Cardiac fibroblast (primary cell): ENCODE measurements at places on chromosomes 3 and 15.

- DNase-seq = no peak
Measured at GRCh38 chr3:186024210-186024609, 84.7 kb downstream of the ETV5 start.

GRCh38 chr3:193948459-193948858 lies 187.5 kb upstream of the HES1 start:
- DNase-seq = no peak

- no peak for DNase-seq
Measured at GRCh38 chr15:60138397-60138968, 134.4 kb downstream of the FOXB1 start.

DNA sequence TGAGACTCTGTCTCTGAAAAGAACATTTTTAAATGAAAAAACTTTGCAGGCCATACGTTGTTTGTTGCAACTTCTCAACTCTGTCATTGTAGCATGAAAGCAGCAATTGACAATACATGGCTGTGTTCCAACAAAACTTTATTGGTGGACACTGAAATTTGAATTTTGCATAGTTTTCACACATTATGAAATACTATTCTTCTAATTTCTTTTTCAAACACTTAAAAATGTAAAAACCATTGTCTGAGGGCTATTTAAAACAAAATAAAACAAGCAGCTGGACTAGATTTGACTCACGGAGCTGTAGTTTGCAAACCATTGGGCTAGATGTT lies 18.5 kb upstream of the CSTA start:
- DNase-seq = no peak

GRCh38 chr3:53764026-53764775 lies 82.0 kb downstream of the CHDH start:
- no peak for DNase-seq

DNA sequence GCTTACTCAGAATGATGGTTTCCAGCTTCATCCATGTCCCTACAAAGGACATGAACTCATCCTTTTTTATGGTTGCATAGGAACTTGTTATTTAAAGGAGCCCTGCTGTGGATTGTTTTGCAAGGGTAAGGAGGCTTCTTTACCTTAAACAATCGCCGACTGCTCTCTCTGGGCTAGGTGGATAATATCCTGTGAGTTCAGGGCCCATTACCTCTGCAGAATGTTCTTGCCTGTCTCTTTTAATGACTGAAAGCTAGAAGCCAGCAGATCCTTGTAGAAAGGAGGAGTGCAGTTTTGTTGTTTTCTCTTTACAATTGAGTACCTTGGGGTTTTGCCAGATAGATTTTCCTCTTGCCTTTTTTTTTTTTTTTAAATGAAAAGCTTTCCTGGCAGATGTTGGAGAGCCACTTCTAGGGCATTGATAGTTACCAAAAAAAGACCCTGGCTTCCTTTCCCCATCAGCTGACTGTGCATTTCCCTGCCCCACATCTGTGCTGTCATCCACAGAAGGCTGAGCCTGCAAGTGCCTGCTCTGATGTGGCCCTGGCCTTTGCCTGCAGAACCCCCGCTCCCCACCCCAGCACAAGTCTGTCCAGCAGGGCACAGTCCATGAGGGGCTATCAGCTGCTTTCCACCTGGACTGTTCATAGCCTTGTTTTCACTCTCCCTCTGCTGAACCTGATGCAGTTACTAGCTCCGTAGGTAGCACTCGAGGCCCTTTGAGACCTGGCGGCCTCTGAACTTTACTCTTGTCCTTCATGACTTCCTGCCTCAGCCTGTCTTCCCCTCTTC lies 113.1 kb downstream of the CHCHD6 start:
- no peak for DNase-seq

- no peak for DNase-seq
Measured at GRCh38 chr3:9476935-9477334, 76.7 kb downstream of the LHFPL4 start.

- DNase-seq = no peak
Measured at GRCh38 chr3:33426068-33426467, 14.1 kb downstream of the UBP1 start.

- DNase-seq = no peak
Measured at GRCh38 chr3:98754483-98754882, 8.7 kb upstream of the ST3GAL6 start.

DNA sequence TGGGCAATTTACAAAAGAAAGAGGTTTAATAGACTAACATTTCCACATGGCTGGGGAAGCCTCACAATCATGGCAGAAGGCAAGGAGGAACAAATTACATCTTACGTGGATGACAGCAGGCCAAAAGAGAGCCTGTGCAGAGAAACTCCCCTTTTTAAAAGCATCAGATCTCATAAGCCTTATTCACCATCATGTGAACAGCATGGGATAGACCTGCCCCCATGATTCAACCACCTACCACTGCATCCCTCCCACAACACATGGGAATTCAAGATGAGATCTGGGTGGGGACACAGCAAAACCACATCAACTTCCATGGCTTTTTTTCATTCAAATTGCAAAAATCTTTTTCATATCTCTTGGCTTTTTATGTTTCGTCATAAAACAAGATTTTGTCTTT lies 67.6 kb upstream of the GADL1 start:
- DNase-seq = peak; percentile 15

GRCh38 chr3:55709411-55710012 lies 222.4 kb upstream of the WNT5A start:
- no peak for DNase-seq

GRCh38 chr3:141656771-141657170 lies 81.3 kb upstream of the RNF7 start:
- DNase-seq = peak; percentile 67

GRCh38 chr15:68678746-68679145 lies 100.0 kb downstream of the CORO2B start:
- no peak for DNase-seq

- peak; percentile 91 for DNase-seq
Measured at GRCh38 chr15:29805043-29805707, 17.1 kb downstream of the TJP1 start.

- DNase-seq = peak; percentile 2
Measured at GRCh38 chr3:147099076-147099475, 307.3 kb downstream of the ZIC4 start.

- DNase-seq = no peak
Measured at GRCh38 chr3:157752956-157753786, 250.0 kb upstream of the VEPH1 start.

DNA sequence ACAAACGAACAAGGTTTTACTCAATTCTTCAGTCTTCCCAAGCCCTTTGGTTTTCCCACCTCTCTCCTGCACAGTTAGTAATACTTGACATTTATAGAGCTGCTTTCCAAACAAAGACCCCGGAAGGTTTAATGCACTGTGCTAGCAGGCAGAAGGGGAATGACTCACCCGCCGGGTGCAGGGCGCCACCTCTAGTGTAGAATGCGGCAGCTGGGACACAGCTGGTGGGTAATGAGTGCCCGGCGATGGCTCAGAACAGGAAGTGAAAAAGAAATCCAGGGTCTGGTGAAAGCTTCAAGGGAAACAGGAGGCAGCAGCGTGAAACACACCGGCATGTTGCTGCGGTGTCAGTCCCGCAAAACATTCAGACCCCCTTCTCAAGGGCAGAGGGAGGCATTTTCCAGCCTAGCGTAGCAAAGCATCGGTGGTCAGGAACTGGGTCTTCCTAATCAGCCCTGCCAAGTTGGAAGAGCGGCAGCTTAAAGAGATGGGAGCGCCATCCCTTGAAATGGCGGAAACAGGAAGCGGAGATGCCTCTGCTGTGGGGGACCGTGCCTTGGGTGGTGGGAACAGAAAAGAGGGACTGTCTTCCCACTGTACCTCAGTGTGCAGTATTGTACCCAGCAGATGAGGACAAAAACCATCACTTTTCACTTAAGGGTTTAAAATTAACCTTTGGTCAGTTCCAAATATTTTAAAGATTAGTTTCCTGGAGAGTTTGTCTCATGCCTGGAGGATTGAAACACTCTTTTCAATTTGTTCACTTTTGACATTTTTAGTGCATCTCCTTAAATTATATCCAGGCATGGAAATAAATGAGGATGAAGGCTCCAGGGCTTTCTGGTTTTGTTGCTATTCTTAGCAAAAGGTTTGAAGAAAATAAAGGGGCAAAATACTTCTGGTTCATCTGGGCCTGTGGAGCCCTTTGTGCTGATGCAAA lies 160.7 kb upstream of the MCTP2 start:
- DNase-seq = no peak

DNA sequence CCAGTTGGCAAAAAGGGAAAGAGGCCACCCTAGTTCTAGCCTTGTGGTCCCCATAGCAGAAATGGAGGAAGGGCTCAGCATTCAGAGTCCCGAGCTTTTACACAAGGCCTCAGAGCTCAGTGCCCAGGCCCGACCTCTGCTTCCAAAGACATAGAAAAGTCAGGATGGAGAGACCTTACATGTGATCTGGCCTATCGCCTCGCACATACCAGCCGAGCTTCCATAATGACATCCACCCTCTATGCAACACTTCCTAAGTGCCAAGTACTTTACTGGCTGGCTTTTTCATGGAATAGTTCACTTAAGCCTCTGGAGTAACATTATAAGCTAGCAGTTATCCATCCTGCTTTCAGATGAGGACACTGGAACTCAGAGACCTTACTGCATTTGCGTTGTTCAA lies 275.9 kb downstream of the FAM43A start:
- DNase-seq = no peak

DNA sequence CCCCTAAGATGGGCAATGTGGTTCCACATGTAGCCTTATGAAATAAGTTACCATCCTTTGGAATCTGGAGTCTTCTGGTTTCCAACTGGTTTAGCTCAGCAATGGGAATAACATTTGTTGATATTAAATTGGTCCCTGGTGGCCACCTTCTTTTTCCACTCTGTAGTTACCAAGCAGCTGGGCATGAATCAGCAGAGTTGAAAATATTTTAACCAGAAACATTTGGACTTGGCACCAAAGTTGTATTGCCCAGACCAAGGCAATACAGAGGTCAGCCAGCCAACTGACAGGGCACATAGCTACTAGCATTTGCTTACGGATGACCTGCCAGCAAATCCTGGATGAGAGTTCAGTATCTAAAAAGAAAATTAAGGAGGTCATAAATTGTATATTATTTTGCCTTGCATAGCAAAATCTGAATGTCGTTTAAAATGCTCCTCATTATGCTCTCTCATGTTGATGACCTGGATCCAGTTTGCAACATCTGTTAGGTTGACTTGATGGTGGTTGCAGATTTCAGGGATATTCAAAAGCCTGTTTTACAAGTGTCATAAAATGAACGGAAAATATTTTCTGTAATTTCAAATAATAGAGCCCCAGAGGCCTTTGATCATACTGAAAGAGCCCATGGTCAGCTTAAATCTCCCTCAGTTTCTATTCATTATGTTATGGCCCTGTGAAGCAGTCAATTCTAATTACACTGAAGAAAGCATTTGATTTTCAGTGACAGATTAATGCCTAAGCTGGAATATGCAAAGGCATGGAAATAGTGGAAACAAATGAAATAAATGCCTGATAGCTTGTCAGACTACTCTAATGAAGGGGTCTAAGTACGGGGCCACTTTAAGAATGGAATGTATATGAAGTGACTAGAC lies 54.6 kb downstream of the PPM1L start:
- DNase-seq = peak; percentile 62

DNA sequence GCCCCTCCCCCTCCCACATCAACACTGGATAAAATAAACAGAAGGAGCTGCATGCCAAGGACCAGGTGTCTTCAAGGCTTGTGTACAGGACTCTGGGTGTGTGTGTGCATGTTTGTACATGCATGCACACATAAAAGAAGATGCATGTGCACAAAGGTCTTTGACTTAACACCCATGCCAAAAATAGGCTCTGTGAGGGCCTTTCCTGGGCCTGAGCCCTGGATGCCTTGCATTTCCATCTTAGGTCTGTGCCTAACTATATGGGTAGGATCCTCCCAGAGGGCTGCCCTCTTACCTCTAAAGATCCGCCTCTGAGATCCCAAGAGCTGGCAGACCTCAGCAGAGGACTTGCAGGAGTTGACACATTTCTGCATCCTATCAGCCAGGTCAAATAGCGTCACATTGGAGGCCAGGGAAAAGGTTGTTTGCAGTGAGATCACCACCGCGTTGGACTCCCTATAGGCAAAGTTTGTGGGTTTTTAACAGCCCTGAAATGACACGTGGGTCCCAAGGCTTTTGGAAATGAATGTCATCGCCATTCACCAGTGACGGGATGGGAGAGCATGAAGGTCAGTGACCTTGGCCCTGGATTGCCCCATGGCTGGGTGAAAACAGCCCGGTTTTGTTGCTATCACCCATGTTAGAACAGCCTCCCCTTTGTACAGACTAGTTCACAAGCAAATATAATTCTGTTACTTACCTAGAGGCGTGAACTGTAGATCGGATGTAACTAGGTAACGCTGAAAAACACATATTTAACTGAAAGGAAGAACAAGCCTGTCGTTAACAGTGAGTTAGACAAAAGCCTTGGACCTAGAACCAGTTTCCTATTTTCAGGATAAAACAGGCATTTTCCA lies 54.0 kb downstream of the HEG1 start:
- no peak for DNase-seq

- DNase-seq = peak; percentile 82
Measured at GRCh38 chr3:151903501-151903991, 30.1 kb downstream of the SUCNR1 start.

GRCh38 chr3:195384952-195385351 lies 57.9 kb downstream of the ACAP2 start:
- no peak for DNase-seq

GRCh38 chr15:56683908-56684307 lies 49.4 kb downstream of the ZNF280D start:
- DNase-seq = no peak

- no peak for DNase-seq
Measured at GRCh38 chr3:15535732-15536131, 14.2 kb upstream of the COLQ start.
